ENCODE measurements at places on chromosomes 11 and 22.

DNA sequence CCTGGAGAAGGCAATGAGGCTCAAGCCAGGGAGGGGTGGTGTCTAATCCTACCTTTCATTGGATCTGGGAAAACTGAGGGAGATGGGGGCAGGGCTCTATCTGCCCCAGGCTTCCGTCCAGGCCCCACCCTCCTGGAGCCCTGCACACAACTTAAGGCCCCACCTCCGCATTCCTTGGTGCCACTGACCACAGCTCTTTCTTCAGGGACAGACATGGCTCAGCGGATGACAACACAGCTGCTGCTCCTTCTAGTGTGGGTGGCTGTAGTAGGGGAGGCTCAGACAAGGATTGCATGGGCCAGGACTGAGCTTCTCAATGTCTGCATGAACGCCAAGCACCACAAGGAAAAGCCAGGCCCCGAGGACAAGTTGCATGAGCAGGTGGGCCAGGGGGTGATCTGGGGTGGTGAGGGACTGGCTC, at the start of gene FOLR1:
Gene FOLR1 (plus strand): TSS at position 180 of the 421 bp plus-strand sequence. CDS start 34 bp downstream, at position 214.
- DNase-seq, result peak; percentile 71

- no peak for DNase-seq
Observed at GRCh38 chr11:75810637-75811390, 4.2 kb upstream of the UVRAG start.

DNA sequence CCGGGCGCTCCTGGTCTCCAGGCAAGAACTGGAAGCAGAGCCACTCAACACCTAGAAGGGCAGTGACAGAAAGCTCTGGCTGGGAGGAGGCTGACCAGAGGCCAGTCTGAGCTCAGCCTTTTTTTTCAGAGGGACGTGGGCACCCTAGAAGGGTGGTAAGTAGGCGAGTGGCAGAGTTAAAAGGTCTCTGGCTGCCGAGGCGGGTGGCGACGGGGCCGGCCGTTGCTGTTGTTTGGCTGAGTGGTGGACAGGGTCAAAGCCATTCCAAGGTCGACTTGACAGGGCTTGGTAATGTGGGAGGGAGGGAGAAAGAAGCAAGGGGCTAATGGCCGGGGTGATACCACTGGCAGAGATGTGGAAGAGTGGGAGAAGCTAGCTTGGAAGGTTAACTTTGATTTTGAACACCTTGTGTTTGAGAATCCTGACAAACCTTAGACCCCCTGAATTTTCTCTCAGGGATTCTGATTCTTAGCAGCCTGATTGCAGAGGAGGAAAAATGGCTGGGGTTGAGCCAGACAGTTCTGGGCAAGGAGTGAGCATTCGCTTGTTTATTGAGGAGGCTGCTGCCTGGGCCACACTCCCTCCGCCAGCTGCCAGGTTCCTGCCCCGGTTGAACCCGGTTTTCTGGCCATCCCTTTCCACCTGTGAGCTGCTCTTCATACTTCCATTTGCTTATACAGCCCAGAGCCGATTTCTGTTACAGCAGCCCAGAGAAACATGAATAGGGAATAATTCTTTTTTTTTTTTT, 868 bp upstream of the SYCE3 start:
- DNase-seq, result no peak

GRCh38 chr11:15139096-15139770, 24.5 kb downstream of the INSC start:
- no peak for DNase-seq

- DNase-seq, result peak; percentile 8
Observed at GRCh38 chr22:39765046-39765445, 128.5 kb downstream of the ENTHD1 start.

DNA sequence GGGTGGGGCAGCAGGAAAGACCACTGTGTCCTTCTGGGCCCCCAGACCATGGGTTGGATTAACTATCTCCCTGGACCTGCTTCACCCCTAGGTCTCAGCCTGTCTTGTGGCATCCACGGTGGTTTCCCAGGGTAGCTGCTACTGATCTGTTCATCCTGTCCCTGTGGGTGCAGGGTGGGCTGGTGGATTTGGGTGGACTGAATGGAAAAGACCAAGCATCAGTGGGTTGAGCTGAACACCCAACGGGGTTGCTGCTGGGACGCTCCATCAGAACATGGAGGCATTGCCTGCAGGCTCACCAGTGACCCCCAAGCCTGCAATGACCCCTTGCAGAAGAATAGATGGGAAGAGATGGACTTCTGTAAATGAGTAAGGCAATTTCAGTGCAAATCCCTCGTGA, 812.1 kb downstream of the TBC1D22A start:
- no peak for DNase-seq

DNA sequence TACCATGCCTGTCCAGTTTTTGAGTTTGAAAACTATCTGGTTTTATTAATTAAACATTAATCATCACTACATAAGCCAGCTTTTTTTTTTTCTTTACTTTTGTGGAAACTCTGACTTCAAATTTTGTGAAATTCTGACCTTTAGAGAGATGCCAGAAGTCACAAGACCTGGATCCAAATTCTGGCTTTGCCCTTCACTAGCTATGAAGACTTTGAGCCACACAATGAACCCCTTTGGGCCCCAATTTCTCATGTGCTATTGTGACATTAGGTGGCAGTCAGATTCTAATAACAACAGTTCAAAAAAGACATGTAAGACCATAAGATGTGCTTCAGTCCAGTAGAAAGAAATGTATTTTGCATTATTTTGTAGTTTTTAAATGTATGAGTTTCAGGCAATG, 60.3 kb downstream of the ZC3H12C start:
- DNase-seq, result no peak

DNA sequence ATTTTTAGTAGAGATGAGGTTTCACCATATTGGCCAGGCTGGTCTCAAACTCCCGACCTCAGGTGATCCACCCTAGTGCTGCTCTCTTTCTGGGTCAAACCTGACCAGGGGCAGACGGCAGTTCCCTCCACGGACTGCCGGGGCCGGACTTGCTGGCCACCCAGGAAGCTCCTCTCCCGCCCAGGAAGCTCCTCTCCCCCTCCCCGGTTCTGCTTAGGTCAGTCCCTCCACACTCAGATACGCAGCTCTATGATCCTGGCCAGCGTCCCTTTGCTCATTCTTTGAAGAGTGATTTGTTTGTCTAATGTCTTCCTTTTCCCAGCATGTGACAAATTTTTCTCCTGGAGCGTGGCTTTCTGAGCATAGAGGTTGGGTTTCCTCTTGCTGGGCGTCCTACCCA, 125.3 kb upstream of the B3GAT1 start:
- no peak for DNase-seq

DNA sequence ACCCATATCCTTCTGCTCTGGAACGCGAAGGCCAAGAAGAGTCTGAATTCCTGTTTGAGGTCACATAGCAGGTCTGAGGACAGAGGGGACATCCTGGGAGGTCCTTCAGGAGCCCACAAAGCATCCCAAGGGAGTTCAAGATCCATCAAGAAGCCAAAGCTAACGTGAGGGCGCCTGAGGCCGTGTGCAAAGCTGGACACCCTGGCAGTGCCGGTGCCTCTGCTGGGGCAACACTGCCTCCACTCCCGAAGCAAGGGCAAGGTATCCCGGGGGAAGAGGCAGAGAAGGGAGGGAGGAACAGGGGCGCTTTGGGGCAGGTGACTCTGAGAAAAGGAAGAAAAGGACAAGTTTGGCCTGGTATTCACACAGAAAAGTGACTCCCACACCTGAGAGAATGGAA, 50.3 kb upstream of the CDON start:
- no peak for DNase-seq

DNA sequence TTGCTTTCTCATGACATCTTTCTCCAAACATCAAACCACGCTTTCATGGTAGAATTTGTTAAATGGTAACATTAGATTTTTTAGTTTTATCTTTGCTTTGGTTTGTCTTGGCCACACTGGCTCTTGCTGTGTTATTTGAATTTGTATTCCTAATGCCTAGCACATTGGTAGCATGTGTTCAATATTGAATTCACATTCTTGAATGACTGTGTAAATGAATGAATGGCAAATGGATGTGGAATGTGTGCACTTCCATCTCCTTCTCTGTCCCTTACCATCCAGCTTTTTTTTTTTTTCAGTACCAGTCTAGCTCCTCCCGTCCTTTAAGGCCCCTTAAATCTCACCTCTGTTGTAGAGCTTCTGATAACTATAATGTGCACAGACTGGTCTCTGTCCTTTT, 41.2 kb downstream of the HEPHL1 start:
- DNase-seq, result no peak

GRCh38 chr11:44537679-44538078, 27.8 kb upstream of the CD82 start:
- no peak for DNase-seq

- no peak for DNase-seq
Observed at GRCh38 chr22:47533961-47534803, 771.7 kb downstream of the TBC1D22A start.

- no peak for DNase-seq
Observed at GRCh38 chr11:67998150-67999045, 5.5 kb downstream of the UNC93B1 start.

DNA sequence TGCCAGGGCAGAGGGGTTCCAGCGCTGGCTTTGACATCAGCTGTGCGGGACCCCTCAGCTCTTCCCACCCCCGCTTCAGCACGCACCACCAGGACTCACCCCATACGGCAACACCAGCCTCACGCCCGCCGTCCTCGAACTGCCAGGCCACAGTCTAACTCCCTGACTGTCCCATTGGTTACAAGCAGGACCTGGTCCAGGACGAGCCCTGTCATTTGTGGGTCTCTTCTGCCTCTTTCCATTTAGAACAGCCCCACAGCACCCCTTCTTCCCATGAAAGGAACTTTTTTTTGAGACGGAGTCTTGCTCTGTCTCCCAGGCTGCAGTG, 81.7 kb downstream of the PHF21B start:
- DNase-seq, result no peak

GRCh38 chr11:126024123-126024522, 38.5 kb downstream of the CDON start:
- DNase-seq, result no peak

DNA sequence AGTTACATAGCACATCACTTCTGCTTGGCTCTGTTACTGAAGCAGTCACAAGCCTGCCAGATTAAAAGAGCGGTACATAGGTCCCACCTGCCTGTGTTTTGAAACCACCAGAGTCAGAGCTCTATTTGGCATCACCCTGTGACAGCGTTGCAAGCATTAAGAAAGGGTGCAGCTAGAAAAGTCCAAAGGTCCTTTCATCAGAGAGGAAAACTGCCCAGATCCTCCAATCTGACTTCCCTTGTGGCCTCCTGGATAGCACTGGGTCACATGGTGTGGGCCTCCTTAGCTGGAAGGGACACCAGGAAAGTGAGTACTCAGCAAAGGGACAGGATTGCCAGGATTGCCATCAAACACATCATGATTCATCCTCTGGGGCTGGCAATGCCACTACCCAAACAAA, 22.9 kb downstream of the STX3 start:
- no peak for DNase-seq

DNA sequence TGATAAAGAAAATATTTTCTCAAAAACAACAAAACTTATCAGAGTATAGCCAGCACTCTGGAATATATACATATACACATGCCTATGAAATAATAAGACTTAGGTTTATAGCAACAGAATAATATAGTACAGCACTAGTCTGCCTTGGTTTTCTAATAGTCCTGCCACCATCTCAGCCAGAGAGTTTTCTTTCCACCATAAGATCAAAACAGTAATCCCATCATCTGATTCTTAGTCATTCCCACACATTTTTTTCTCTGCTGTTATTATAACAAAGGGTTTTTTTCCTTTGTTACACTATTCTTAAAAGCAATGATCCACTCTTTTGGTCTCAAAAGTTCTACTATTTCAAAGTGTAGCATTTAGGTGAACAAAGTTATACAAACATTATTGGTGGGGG, 15.1 kb downstream of the MTMR2 start:
- no peak for DNase-seq

Data from mesendoderm (in vitro differentiated cells).